ENCODE measurements at places on chromosomes 6 and 20. TPM values are rescaled to one million over a fixed set of nuclear protein-coding genes. Genes with fewer than 3 reads are reported as not detected.

The C4B gene
- total RNA-seq: 3.5 TPM

GRCh38 chr6:110816677-110817076, 1.4 kb upstream of the CDK19 start:
- H3K4me1 ChIP-seq: peaks cover 51% of the 10 kb centered on the region
- peak overlapping the region; percentile 97 for H3K4me3 ChIP-seq
- H3K36me3 ChIP-seq: peaks cover 5% of the 10 kb centered on the region
- peak; percentile 66 for DNase-seq
- no peaks in the 10 kb centered on the region for H3K27me3 ChIP-seq

DNA sequence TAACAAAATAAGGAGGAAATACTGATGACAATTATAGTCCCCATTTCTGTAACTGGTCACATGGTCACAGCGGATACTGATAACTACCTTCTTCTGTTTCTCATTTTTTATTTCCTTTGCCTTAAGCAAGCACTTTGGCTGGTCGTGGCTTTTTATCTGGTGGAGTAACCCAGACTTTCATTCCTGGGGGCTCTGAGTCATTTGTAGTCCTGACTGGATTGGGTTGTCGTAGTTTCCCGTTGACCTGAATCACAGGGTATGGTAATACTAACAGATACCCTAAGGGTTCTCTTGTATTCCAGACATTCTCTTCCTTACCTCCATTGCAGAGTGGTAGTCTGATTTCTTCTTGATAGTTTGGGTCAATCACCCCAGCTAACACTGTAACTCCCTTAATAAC, 500.3 kb upstream of the ADGRB3 start:
- no peaks in the 10 kb centered on the region for H3K27me3 ChIP-seq
- H3K36me3 ChIP-seq: no peaks in the 10 kb centered on the region
- no peaks in the 10 kb centered on the region for H3K4me1 ChIP-seq
- no peak overlapping the region for H3K27ac ChIP-seq
- no peak for DNase-seq
- H3K4me3 ChIP-seq: no peak overlapping the region

DNA sequence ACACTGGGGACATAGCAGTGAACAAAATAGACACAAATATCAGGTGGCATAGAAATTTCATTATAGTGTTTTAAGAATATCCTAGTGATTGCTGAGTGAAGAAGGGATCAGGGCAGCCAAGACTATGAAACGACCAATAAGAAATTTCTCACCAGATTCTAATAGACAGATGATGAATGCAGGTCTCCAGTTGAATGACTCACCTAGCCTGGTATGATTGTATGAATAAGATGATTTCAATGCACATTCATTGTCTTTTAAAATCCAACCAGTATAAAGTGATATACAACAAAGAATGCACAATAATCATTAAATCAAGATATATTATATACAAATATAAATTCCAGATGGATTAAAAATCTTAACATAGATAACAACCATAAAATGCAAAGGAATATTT, 124.5 kb upstream of the TENT5A start:
- no peak for DNase-seq
- H3K36me3 ChIP-seq: no peaks in the 10 kb centered on the region
- no peak overlapping the region for H3K4me3 ChIP-seq
- H3K4me1 ChIP-seq: no peaks in the 10 kb centered on the region
- no peak overlapping the region for H3K27ac ChIP-seq

The HLA-DOB gene
- total RNA-seq: 2.7 TPM

- peaks cover 1% of the 10 kb centered on the region for H3K36me3 ChIP-seq
- H3K4me3 ChIP-seq: no peak overlapping the region
- H3K27ac ChIP-seq: no peak overlapping the region
- DNase-seq: no peak
- H3K27me3 ChIP-seq: no peaks in the 10 kb centered on the region
Observed at GRCh38 chr6:34317172-34317477, 68.3 kb upstream of the SMIM29 start.

GRCh38 chr6:150698391-150698790, 98.7 kb downstream of the PLEKHG1 start:
- DNase-seq: no peak
- no peaks in the 10 kb centered on the region for H3K27me3 ChIP-seq
- no peak overlapping the region for H3K4me3 ChIP-seq
- no peak overlapping the region for H3K27ac ChIP-seq

The OLIG3 gene
- 0.94 TPM for total RNA-seq

DNA sequence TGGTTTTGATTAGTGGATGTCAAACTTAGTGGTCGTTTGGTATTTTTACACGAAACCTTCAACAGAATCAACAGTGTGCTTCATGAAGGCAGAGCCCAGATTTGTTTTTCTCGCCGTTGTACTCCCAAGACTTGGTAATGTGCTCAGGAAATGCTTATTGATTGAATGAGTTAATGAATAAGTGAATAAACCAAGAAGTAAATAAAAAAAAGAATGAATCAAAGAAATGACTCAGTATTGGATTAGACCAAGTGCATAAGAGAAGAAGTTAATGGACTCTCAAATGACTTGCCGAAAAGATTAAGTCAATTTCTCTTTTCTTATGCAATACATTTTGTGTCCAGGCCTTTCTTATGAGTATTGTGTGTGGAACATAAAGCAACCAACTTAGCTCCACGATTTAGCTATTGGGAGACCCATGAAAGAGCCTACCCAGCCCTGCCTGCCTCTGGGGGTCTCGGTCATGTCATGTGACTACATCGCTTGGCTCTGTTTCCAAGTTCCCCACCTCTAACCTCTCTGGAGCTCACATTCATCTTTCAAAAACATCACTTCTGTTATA, 10.6 kb upstream of the FUCA2 start:
- H3K4me3 ChIP-seq: no peak overlapping the region
- H3K27me3 ChIP-seq: no peaks in the 10 kb centered on the region
- no peak for DNase-seq
- peaks cover 2% of the 10 kb centered on the region for H3K36me3 ChIP-seq

The BCAS4 gene
- total RNA-seq: 44.8 TPM

DNA sequence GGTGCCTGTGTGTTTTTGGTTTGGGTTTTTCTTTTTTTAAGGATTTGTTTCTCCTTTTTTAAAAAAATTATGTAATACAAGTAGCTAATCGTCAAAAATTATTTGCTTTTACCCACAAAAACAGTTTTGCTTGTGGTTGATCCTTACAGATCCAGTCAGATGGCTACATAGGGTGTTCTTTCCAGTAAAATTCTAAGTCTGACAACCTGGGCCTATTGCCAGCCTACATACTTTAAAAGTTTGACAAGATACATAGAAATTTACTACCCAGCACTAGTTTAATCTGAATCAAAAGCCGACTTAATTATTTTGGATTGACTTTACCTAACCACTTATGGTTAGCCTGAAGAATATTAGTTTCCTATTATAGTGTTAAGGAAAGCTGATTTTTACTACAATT, 2.1 kb upstream of the SOX4 start:
- peaks cover 52% of the 10 kb centered on the region for H3K27me3 ChIP-seq
- H3K36me3 ChIP-seq: no peaks in the 10 kb centered on the region
- peaks cover 21% of the 10 kb centered on the region for H3K4me1 ChIP-seq
- no peak for DNase-seq

The PREX1 gene
- total RNA-seq: 156 TPM

The PKIB gene
- 0.91 TPM for total RNA-seq

- H3K36me3 ChIP-seq: no peaks in the 10 kb centered on the region
- H3K27ac ChIP-seq: no peak overlapping the region
- H3K4me1 ChIP-seq: peaks cover 2% of the 10 kb centered on the region
- H3K4me3 ChIP-seq: no peak overlapping the region
Observed at GRCh38 chr6:144928847-144929246, 643.7 kb downstream of the UTRN start.

The EYS gene
- total RNA-seq: not detected

The HSPA1A gene
- total RNA-seq: 124 TPM

DNA sequence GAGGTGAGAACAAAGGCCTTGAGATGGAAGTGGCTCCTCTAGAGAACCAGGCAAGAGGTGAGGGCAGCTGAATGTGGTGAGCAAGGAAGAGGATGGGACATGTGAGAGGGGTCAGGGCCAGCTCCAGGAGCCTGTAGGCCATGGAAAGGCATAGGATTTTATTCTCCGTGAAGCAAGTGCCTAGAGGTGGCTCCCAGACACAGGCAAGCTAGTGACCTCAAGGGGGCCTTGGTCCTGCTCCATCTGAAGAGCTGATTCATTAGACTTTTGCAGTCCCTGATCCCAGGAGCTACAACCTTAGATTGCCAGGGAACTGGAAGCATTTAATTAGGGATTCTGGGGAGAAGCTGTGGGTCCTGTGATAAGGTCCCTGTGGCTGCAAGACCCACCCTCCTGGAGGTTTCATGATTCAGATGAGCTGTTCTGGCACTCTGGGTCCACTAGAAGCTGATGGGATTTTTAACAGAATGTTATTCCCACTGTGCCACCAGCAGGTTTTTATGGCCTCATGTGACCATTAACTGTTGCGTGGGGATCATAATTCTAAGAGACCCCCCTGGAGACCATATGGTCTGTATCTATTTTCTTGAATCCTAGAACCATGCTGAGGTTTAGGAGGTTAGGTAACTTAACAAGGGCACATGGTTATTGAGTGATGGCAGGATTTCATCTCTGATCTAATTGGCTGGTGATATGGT, 90.5 kb downstream of the ELOVL5 start:
- no peaks in the 10 kb centered on the region for H3K4me1 ChIP-seq
- DNase-seq: no peak
- no peak overlapping the region for H3K4me3 ChIP-seq

The RIMS4 gene
- not detected for total RNA-seq

DNA sequence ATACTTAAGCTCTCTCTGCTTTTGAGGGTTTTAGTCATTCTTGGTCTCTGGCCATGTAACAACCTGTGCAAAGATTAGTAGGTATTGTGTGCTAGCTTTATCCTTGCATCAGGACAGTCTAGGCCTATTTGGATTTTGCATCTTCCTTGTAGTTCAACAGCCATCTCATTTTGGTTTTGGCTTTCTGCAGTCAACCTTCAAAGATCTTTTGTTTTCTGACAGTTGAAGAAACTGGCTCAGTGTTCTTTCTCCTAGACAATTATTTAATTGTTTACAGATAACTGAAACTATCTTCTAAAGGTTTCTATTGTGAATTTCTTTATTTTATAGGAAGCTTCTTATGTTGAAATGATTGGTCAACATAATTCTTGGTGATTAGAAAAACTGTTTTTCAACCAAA, 307.5 kb downstream of the CDKAL1 start:
- H3K4me1 ChIP-seq: peaks cover 38% of the 10 kb centered on the region
- no peak for DNase-seq
- peaks cover 26% of the 10 kb centered on the region for H3K36me3 ChIP-seq
- H3K27me3 ChIP-seq: no peaks in the 10 kb centered on the region
- H3K27ac ChIP-seq: no peak overlapping the region

DNA sequence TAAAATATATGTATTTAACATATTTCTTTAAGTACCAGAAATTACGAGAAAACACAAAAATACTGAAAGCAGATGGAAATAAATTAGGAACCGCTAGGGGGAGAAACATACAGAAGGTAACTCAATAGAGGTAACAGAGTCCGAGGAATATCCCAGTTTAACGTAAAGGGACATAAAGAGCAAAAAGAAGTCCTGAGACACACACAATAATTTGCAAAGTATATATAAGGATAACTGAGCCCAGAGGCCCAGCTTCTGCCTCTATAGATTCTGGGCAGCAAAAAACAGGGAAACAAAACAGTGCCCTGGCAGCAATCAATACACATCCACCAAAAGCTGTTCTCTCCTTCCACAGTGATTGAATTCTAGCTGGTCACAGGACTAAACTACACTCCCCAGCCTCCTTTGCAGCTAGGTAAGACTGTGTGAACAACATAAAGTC, 15.1 kb downstream of the TBC1D32 start:
- H3K36me3 ChIP-seq: peaks cover 5% of the 10 kb centered on the region
- peaks cover 7% of the 10 kb centered on the region for H3K4me1 ChIP-seq
- no peak overlapping the region for H3K27ac ChIP-seq

GRCh38 chr6:154986787-154987235, 8.3 kb upstream of the TIAM2 start:
- H3K4me3 ChIP-seq: no peak overlapping the region
- DNase-seq: no peak
- no peaks in the 10 kb centered on the region for H3K27me3 ChIP-seq
- no peaks in the 10 kb centered on the region for H3K4me1 ChIP-seq

The FRK gene
- total RNA-seq: 0.12 TPM

- H3K4me1 ChIP-seq: no peaks in the 10 kb centered on the region
- H3K27me3 ChIP-seq: peaks cover 11% of the 10 kb centered on the region
- H3K27ac ChIP-seq: no peak overlapping the region
Observed at GRCh38 chr20:47868744-47869143, 83.5 kb upstream of the SULF2 start.

DNA sequence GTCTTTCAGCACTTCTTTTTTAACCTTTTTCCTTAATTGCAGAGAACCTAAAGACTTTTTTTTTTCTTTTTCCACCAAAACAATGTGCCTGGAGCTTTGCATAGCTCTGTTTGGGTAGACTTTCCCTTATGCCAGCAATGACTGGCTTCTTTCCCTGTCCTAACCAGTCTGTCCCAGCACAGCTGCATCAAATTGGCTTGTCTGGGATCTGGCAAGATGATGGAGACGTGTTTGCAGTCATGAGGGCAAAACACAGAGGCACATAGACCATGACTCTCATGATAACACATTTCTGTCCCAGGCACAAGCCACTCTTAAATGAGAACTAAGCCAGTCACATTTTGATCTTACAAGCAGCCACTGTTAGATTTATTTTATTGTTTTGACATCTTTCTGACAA, 16.5 kb downstream of the HEY2 start:
- DNase-seq: no peak
- H3K27ac ChIP-seq: no peak overlapping the region
- H3K4me3 ChIP-seq: no peak overlapping the region

The RTEL1 gene
- 53.6 TPM for total RNA-seq

The SLC26A8 gene
- not detected for total RNA-seq

DNA sequence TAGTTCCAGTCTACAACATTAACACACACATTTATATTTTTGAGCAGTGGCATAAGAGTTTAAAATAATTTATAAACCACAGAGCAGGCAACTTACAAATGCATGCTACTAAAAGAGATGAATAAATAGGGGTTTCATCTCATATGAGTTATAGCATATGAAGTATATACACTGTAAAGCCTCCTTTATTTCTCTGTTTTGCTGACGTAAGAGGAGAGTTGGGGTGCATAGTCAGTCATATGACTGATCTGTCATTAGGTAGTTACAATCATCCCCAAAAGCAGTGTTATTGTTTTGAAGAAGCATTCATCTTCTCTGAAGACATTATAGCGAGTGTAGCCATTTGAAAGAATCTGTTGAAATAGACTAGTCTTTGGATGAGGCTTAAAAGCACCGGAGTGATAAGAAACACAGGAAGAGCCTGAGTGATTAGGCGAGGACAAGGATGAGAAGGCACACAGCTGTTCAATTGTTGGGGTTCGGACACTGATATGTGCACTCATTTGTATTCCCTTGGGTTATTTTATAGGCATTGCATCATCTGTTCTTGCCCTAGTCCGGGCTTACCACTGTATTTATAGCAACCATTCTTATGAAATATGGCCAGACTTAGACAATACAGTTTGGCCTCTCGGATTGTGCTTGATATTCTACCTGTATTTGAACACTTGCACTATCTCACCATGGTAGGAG, 325.7 kb downstream of the SAMD5 start:
- DNase-seq: no peak
- H3K4me1 ChIP-seq: no peaks in the 10 kb centered on the region
- H3K27ac ChIP-seq: no peak overlapping the region
- no peaks in the 10 kb centered on the region for H3K27me3 ChIP-seq

GRCh38 chr6:162099685-162100084, 627.9 kb downstream of the PRKN start:
- H3K36me3 ChIP-seq: no peaks in the 10 kb centered on the region
- H3K27ac ChIP-seq: no peak overlapping the region
- no peaks in the 10 kb centered on the region for H3K27me3 ChIP-seq
- no peak for DNase-seq
- no peak overlapping the region for H3K4me3 ChIP-seq

The RHAG gene
- not detected for total RNA-seq

Data from activated CD8-positive, alpha-beta memory T cell treated with anti-CD3 and anti-CD28 coated beads, Interleukin-2, amount 10 ng/mL, durations not matched to agents 7 days and 5 days (primary cell).